A549 treated with CpdA at 1 μM for 4 hours (cell line): ENCODE measurements at places on chromosomes 7 and 10. TPM values are rescaled to one million over a fixed set of nuclear protein-coding genes. Genes with fewer than 3 reads are reported as not detected.

The PTF1A gene
- not detected in 5 replicates for total RNA-seq

The SMKR1 gene
- total RNA-seq, result 7.1 to 14.0 TPM (median 12.9 TPM) in 5 replicates

The PRSS37 gene
- total RNA-seq, result not detected in 5 replicates

The CASTOR2 gene
- 2.3 to 3.2 TPM (median 2.8 TPM) in 5 replicates for total RNA-seq

The CCL24 gene
- total RNA-seq, result not detected in 5 replicates

The NODAL gene
- total RNA-seq, result not detected in 5 replicates

The ASIC3 gene
- 7.6 to 12.8 TPM (median 10.2 TPM) in 5 replicates for total RNA-seq

The SPDYE11 gene
- total RNA-seq, result not detected in 5 replicates

The TAF5 gene
- total RNA-seq, result 3.9 to 4.3 TPM (median 4.0 TPM) in 5 replicates

The ANKRD7 gene
- total RNA-seq, result 0.14 to 0.21 TPM in 2 of 5 replicates, not detected in the others

The OR2A25 gene
- not detected in 5 replicates for total RNA-seq

The SEMA4G gene
- total RNA-seq, result 8.7 to 10.3 TPM (median 9.3 TPM) in 5 replicates

The RARRES2 gene
- total RNA-seq, result not detected in 5 replicates

The GHRHR gene
- not detected in 5 replicates for total RNA-seq

The AKR1C2 gene
- 3,008 to 3,788 TPM (median 3,160 TPM) in 5 replicates for total RNA-seq

The PAX4 gene
- not detected in 5 replicates for total RNA-seq

The CRHR2 gene
- 0.03 TPM in 1 of 5 replicates, not detected in the others for total RNA-seq

The AGMO gene
- total RNA-seq, result 0.59 to 1.2 TPM (median 0.71 TPM) in 5 replicates

The SLC26A4 gene
- 0.08 to 0.12 TPM (median 0.09 TPM) in 4 of 5 replicates, not detected in the other for total RNA-seq

The CD36 gene
- 0.13 to 0.22 TPM in 2 of 5 replicates, not detected in the others for total RNA-seq
